ENCODE measurements at places on chromosomes 12 and 14. TPM values are rescaled to one million over a fixed set of nuclear protein-coding genes. Genes with fewer than 3 reads are reported as not detected.

DNA sequence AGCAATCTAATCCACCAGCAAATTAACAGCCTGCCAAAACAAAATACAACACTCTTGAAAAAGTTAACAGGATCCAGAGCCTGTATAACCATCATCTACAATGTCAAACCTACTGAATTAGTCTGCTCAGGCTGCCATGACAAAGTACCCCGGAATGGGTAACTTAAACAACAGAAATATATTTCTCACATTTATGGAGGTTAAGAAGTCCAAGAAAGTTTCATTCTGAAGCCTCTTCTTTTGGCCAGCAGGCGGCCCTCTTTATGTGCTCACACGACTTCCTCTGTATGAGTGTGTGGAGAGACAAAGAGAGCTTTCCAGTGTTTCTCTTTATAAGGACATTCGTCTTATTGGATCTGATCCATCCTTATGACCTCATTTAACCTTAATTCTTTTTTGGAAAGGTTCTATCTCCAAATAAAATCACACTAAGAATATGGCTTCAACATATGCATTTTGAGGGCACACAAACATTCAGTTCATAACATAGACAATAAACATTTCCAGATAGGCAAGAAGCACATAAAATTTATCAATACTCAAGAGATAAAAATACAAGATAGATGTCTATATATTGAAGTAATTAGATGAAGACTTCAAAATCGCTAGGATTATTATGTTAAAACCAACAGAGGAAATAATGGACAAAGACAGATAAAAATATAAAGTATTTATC lies 5.9 kb upstream of the RERG start:
- no peak for DNase-seq

DNA sequence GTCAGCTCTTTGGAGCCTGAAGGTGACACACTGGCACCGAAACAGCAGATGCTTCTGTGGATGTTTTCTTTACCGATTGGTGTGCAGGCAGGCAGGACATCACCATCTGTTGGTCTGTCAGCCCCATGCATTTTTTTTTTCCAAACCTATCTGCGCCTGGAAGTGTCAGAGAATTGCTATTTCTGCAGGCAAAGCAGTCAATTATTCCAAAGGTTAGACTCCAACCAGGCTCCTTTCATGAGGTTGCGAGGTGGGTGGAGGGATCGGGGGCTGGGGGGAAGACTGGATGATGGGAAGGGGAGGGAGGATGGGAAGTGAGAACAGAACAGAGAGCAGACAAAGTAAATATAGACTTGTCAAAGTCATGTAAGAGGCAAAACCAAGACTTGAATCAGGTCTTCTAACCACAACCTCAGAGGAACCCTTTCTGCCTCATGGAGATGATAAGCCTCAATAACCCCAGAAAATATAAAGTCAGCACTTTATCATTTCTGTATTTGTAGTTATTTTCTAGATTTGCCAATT lies 117.7 kb downstream of the OTOGL start:
- no peak for DNase-seq

DNA sequence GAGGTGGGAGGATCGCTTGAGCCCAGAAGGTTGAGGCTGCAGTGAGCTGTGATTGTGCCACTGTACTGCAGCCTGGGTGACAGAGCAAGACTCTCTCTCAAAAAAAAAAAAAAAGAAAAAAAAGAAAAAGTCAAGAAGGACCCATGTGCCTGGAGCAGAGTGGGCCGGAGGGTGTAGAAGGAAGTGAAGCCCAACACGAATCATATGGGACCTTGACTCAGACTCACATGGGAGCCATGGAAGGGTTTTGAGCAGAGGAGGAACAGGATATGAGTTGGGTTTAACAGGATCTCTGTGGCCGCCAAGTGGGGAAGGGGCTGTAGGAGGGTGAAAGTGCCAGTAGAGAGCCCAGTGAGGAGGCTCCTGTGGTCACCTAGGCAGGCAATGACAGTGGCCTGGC lies 165.4 kb downstream of the PHETA1 start:
- DNase-seq, result no peak

- no peak for DNase-seq
Measured at GRCh38 chr12:29050503-29050902, 98.6 kb upstream of the FAR2 start.

Gene KRT83
- total RNA-seq, result not detected

Gene SLC25A47
- not detected for total RNA-seq

Gene B4GALNT3
- not detected for total RNA-seq

All from omental fat pad (tissue), 4 donors.